Sciatic nerve (tissue), 2 donors: ENCODE measurements at places on chromosomes 2 and 18. TPM values are rescaled to one million over a fixed set of nuclear protein-coding genes. Genes with fewer than 3 reads are reported as not detected.

The TTR gene
- total RNA-seq, result not detected

DNA sequence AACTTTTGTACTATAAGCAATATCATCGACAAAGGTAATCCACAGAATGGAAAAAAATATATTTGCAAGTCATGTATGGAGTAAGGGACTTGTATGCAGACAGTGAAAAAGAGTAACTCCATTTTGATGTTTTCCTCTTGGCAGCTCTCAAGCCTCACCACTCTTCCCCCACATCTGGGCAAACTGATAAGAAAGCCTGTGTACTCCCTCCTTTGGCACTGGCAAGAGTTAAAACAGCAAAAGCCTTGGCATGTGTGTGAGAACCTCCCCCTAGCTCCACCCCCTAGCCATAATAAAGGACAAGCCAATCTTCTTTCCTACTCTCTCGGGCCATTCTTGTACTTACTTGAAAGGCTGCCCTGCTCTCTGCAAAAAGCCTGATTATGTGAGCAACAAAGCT lies 335.2 kb downstream of the LRATD1 start:
- no peak for DNase-seq

The DCDC2C gene
- total RNA-seq, result 4.6 TPM

DNA sequence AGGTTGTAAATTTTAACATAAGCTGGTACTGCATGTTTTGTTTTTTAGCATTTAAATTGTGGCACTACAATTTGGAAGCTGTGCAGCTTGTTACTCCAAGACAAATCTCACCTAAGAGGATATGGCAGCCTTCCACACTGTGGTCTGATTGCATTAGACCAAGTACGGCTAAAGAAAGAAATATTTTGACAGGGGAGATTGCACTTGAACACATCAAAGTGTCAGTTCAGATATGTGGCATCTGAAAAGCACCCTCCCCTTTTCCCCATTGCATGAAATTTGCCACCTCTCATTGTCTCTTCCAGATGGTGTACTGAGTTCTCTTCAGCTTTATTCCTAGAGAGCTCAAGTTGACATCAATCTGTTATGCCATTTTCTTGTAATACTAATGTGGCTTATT lies 295.9 kb downstream of the ERBB4 start:
- DNase-seq, result no peak

The GALM gene
- total RNA-seq, result 14.6 TPM
